ENCODE measurements at places on chromosomes 1 and 21.
A peak's percentile ranks its signal among the peaks of the same experiment; 100 is the strongest.

- peak; percentile 38 for DNase-seq
Observed at GRCh38 chr1:167627865-167628641, 2.0 kb upstream of the RCSD1 start.

GRCh38 chr1:87044424-87044823 lies 130.0 kb downstream of the HS2ST1 start:
- no peak for DNase-seq

GRCh38 chr1:47436979-47437446 lies 831 bp upstream of the FOXD2 start:
- no peak for DNase-seq

- DNase-seq, result no peak
Observed at GRCh38 chr1:36323636-36324352, at the start of gene EVA1B. EVA1B (minus strand) TSS chr1:36323645; CDS start chr1:36323037, 608 bp downstream.

GRCh38 chr1:21115098-21115760 lies 61.5 kb downstream of the EIF4G3 start:
- no peak for DNase-seq

GRCh38 chr21:17780539-17780938 lies 38.6 kb downstream of the C21orf91 start:
- no peak for DNase-seq

DNA sequence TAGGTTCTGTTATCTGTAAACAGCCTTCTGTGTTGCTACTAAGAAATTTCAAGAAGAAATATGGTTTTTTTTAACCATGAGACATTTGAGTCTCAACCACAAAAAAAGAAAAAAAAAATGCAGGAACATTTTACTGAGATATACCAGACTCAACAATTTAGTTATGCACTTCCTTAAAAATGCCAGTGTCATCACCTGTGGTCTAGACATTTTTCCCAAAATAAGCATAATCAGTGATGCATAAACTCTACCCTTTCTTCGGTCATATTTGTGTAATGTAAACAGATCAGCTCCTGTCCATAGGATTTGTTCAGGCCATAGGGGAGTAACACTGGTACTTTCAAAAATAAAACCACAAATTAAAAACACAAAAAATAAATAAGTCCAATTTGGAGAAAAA lies 122.6 kb upstream of the TNFSF4 start:
- no peak for DNase-seq

- DNase-seq, result no peak
Observed at GRCh38 chr1:154943649-154944400, 7.3 kb upstream of the PMVK start.

DNA sequence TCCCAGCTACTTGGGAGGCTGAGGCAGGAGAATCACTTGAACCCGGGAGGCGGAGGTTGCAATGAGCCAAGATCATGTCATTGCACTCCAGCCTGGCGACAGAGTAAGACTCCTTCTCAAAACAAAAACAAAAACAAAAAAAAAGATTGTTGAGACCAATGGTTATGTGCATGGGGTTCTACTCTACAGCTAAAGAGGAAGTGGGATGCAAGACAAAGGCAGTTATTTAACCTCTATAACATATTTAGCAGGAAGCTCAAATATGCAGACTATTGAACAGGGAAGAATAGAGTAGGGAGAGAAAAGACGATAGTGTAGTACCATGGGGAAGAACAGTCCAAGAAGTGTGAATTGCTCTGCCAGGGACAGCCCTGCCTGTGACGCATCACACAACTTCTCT lies 227.7 kb downstream of the SMYD3 start:
- DNase-seq, result no peak

DNA sequence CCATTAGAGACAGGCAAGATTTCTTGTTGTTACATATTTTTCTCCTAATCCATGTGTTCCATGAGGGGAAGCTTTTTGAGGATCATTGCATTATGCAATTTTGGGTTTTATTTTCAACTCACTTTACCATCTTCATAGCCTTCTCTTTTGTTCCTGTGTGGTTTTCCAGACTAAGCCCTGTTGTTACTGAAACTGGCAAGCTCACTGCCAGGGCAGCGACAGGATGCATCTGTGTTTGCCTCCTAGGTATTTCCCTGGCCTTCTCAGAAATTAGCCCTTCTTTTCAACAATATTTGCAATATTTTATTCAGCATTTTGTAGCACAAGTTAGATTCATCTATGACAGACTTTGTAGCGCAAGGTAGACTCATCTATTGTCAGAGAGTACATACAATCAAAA lies 134.2 kb upstream of the CYYR1 start:
- DNase-seq, result no peak

DNA sequence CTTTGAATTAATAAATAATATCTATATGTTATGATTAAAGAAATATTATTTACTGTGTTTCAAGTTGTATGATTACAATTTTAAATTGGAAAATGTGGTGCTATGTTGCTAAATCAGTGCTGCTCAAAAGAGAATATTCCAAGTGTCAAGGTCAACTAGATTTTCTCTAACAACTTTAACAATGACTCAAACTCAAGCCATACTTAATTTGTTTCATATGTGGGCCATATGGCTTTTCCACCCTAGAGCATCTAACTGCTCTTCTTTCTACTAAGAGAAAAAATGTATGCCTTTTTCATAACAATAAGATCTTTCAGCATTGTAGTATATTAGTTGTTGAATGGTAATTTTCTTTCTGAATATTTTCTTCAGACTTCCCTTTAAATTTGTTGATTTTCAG lies 8.3 kb upstream of the SYT14 start:
- no peak for DNase-seq

DNA sequence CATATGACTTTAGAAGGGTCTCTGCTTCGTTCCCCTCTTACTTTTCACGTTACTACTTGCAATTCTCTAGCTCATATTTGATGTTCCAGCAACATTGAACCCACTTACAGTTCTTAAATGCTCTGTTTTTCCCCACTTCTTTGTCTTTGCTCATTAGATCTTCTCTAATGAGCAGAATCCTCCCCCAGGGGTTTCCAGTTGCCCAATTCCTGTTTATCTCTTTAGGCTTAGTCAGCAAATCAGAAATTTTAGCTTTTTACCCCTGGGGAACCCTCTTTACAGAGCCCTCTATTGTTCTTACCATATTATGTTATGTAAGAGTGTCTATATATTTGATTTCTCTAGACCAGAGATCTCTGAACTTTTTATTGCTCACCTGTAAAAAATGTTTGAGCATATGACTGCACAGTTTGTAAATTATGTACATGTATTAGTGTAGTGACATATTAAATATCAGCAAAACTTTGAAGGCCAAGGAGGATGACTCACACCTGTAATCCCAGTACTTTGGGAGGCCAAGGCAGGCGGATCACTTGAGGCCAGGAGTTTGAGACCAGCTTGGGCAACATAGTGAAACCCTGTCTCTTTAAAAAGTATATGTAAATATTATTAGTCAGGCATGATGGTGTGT lies 71.4 kb downstream of the FNBP1L start:
- no peak for DNase-seq

DNA sequence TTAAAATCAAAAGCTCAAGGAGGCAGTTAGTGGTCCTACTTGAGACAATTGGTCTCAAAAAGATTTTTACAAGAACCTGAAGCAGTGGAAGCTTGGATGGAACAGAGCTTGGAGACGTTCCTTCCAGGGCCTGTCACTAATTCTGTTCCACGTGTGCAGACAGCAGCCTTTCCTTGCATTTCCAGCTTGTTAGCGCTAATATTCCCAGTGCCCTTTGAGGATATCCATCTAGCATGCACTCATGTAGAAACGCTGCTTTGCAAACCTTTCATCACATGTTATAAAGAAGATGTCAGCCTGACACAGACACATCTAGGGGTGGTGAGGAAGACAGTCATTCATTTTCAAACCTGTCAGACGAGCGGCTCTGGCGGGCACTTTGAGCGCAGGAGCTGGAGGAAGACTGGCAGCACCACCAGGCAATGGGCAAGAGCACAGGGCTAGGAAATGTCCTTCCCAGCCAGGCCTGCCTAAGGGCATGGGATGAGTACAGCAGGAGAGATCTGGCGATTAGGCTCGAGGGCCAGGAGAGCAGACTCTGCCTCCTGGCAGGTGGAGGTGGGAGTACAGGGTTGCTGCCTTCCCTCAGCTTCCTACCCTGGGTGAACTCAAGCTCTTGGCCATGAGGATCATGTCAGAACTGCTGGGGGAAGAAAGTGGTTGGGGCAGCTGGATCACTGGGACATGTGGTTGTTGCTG lies 55.5 kb downstream of the CASQ2 start:
- DNase-seq, result no peak

DNA sequence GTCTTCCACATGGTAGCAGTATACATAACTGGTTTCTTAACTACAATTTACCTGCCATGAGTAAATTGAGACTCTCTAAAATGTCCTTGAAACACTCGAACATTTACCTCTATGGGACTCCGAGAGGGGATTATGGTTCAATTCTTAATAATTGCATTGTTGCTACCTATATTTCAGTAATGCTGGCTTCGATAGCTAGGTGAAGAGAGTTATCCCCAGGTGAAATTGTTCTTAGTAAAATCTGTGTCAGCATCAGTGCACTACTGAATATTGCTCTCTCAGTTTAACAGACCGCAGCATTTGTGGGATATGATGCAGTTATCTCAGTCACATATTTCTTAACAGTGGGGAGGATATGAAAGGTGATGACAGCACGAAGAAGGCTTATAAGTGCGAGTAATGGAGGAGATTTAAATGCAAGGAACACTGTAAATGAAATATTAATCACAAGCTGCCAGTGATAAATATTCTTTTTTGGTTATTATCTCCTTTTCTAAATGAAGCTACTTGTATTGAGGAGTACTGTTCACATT lies 801.9 kb downstream of the BRINP3 start:
- DNase-seq, result no peak

GRCh38 chr1:87450615-87451209 lies 122.0 kb downstream of the LMO4 start:
- DNase-seq, result no peak

GRCh38 chr1:174828264-174828663 lies 171.5 kb upstream of the CACYBP start:
- no peak for DNase-seq

DNA sequence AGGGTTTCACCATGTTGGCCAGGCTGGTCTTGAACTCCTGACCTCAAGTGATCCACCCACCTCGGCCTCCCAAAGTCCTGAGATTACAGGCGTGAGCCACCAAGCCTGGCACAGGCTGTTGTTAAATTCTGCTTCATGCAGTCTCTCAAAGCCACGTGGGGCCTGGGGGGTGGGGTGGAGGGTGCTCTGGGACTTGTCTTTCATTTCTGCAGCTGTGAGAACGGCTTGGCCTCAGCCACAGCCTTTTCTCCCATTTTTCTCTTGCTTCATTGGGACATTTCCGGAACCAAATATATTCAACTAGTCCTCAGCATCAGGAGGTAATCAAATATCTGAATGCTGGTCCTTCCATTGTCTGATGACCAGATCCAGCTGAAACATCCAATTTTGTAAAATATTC lies 27.6 kb upstream of the KCNE2 start:
- no peak for DNase-seq

DNA sequence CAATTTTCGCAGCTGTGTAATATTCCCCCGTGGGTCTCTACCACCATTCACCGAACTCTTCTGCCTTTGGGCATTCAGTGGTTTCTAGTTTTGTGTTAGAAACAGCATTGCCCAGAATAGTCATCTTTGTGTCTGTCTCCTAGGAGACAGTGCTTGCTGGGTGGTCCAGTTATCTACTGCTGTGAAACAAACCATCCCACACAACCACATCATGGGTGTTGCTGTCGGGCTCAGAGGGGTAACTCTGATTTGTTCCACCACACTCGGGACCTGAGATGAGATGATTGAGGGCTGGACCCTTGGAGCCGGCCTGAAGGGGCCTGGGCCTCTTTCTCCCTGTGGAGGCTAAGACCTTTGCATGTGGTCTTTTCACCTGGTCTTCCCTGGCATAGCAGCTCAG lies 427.2 kb upstream of the VAMP3 start:
- DNase-seq, result no peak

DNA sequence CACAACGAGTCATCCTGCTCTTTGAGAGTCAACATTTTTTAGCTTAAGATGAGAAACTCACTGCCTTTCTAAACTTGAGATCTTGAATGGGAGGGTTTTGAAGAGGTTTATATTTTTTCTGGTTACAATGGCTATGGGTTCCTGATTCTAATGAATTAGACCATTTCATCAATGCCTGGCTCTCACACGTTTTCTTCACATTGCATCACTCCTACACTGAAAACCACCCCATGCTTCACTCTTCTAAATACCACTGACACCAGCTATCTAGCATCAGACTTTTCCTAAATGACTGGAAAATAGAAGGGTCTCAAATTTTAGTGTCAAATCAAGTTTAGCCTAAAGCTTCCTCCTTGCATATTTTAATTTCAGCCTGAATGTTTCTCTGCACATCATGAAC lies 606.1 kb upstream of the USP24 start:
- no peak for DNase-seq

DNA sequence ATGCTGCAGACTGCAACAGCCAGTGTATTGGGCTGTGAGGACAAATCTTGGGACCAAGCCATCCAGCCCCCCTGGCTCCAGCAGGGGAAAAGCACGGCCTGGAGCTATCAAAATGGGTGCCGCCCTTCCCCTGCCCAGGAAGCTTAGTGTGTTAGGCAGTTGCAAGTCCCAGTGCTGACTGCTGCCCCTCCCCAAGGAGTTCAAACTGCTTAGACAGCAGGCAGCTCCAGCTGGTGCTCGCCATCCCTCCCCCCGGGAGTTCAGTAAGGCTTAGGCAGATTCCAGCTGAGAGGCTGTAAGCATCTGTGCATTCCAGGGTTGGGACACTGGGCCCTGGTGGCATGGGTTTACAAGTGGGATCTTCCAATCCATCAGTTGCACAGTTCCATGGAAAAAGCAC lies 579.6 kb upstream of the NR5A2 start:
- no peak for DNase-seq

DNA sequence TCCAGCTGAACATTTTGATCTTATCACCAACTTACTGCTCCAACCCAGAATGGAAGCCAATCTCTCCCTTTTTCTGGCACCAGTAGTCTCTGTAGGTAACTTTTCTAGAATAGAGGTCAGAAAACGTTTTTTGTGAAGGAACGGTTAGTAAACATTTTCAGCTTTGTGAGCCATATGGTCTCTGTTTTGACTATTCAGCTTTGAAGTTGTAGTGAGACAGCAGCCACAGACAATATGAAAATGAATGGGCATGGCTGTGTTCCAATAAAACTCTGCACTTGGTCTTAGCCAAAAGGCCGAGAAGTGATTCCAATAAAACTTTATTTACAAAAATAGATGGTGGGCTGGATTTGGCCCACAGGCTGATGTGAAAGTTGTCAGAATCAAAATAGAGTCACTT lies 28.9 kb downstream of the MAP10 start:
- no peak for DNase-seq

- no peak for DNase-seq
Observed at GRCh38 chr1:54816130-54816529, 15.0 kb upstream of the TTC22 start.

DNA sequence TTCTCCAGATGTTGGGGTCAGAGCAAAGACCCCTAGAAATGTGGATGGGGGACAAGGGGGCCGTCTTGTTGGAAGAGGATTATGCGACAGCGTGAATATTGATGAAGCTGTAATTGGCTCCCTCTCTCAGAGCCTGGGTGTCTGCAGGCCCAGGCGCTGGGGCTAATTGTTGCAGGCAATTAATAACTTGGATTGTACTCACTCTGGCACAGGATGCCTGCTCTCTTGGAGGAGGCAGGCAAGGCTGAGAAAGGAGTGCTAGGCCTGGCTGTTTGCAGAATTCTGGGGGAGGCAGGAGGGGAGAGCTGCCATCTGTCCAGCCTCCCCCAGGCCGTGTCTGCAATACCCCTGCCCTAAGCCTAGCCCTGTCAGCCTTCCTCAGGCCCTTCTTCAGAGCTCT lies 4.1 kb upstream of the DISP3 start:
- DNase-seq, result no peak
